Neural progenitor cell (in vitro differentiated cells): ENCODE measurements at places on chromosomes 2 and 18. TPM values are rescaled to one million over a fixed set of nuclear protein-coding genes. Genes with fewer than 3 reads are reported as not detected.

TMEM37 gene
- 0.74 and 1.0 TPM in 2 replicates for total RNA-seq

DNA sequence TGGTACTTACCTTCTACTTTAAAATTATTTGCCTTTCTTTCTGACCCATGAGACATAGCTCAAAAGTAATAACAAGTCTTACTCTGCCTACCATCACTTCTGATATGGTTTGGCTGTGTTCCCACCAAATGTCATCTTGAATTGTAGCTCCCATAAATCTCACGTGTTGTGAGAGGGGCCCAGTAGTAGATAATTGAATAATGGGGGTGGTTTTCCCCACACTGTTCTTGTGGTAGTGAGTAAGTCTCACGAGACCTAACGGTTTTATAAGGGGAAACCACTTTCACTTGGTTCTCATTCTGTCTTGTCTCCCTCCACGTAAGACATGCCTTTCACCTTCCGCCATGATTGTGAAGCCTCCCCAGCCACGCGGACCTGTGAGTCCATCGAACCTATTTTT, 47.5 kb downstream of the GALNT3 start:
- no peaks in the 10 kb centered on the region for H3K36me3 ChIP-seq
- H3K27me3 ChIP-seq, result no peaks in the 10 kb centered on the region
- H3K27ac ChIP-seq, result no peak overlapping the region
- DNase-seq, result no peak
- H3K4me1 ChIP-seq, result no peaks in the 10 kb centered on the region

ANXA4 gene
- total RNA-seq, result 4.7 and 7.0 TPM in 2 replicates

DNA sequence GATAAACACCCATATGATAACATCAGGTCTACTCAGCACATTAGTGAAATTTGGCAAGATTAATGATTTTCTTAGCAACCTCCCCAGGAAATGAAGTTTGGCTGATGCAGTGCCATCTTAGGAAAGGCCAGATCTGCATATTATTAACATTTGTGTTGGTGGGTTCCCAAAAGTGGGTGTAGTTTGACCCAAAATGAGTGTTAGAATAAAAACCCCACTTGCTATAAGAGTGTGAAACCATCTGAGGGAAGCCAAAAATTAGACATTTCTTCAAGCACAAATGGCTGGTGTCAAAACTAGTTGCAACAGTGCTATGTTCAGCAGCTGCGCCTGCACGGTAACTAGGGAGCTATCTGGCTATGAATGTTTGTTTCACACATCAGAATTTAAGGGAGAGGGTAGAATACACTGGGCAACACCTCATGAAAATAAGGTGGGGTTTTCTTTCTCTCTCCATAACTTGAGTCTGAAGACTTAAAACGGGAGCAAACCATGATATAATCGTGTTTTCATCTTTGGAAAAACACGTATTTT, 15.9 kb upstream of the CSRNP3 start:
- no peaks in the 10 kb centered on the region for H3K36me3 ChIP-seq
- no peaks in the 10 kb centered on the region for H3K4me1 ChIP-seq
- no peak overlapping the region for H3K4me3 ChIP-seq
- no peaks in the 10 kb centered on the region for H3K27me3 ChIP-seq
- H3K27ac ChIP-seq, result no peak overlapping the region

DNA sequence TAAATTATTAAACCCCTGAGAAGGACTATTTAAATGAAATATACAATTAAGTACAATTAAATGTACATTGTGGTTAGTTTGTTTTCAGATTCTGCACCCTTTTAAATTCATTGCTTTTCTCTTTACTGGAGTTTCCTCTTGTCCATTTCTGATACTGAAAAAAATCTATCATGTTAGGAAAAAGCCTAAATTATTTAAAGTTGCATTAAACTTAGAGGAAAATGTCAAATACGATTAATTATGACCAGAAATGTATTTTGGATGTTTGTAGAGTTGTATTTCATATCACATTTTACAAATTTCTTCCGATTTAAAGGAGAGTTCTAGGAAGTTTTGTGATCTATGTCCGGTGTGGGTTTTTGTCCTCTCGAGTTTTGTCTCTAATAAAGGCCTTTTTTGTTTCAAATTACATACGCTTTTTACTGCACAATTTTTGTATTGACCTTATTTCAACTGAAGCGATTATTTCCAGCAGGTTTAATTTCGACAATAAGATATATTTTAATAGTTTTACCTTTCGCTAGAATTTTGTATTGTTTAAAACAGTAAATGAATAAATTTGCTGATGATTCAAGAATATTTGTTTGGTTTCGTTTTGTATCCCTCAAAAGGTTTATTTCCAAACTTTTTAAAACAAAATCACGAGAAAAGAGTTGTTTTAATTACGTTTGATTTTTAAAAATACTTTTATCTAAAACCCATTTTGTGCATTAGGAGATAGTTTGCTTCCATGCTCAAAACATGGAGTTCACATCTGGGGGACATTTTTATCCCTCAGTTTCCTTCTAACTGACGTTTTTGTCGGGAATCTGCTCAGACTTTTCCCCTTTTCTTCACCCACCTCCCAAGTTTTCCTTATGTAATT, 3.3 kb upstream of the SATB2 start:
- no peak for DNase-seq
- H3K4me3 ChIP-seq, result no peak overlapping the region
- H3K27me3 ChIP-seq, result peaks cover 93% of the 10 kb centered on the region

- H3K4me3 ChIP-seq, result no peak overlapping the region
- H3K27me3 ChIP-seq, result no peaks in the 10 kb centered on the region
- no peaks in the 10 kb centered on the region for H3K36me3 ChIP-seq
These were observed 39.6 kb downstream of the MFSD6 start for GRCh38 chr2:190447766-190448165.

- peaks cover 24% of the 10 kb centered on the region for H3K4me1 ChIP-seq
- no peak for DNase-seq
- H3K4me3 ChIP-seq, result no peak overlapping the region
- peaks cover 12% of the 10 kb centered on the region for H3K27me3 ChIP-seq
- H3K36me3 ChIP-seq, result no peaks in the 10 kb centered on the region
- H3K27ac ChIP-seq, result no peak overlapping the region
These were observed 2.9 kb upstream of the LNPK start for GRCh38 chr2:176004934-176005333.

SERPINB11 gene
- total RNA-seq, result not detected in 2 replicates
